ENCODE measurements at places on chromosomes 2 and 18.

DNA sequence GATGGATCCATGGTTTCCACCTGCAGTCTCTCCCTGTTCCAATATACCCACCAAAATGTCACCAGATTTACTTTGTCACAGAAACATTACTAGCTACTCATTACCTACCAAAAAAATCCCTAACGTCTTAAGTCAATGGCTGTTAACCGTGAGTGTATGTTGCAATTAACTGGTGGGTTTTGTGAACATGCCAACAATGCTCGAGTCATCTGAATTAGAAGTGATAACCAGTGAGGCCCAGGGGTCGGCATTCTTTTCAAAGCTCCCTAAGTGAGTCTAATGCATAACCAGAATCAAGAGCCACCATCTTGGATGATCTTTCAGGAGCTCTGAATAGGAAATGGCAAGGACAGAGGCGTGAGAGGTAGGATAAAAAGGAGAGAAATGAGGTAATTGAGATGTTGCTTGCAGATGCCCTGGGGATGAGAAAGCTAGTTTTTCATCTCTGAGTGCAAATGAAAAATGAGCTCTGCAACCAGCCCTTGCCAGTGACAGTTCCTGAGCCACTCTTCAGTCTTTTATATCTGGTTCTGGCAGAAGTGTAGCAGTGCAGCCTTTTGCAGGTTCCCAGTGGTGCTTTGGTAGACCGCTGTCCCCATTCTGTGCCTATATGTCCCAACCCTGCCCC is 130.0 kb upstream of the RND3 start:
- no peak for DNase-seq

- no peak for DNase-seq
Measured at GRCh38 chr2:109064660-109065390, 64.2 kb upstream of the SH3RF3 start.

DNA sequence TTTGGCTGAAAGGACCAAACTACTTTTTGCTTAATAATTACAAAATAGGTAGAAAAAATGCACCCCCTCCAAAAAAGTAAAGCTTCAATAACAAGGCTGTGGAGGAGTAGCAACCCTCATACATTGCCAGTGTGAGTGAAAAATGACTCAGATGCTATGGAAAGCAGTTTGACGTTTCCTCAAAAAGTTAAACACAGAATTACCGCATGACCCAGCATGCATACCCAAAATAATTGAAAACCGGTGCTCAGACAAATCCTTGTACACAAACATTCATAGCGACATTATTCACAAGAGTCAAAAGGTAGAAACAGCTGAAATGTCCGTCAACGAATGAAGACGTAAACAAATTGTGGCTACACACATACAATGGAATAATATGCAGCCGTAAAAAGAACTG is 38.8 kb upstream of the DAPL1 start:
- no peak for DNase-seq

DNA sequence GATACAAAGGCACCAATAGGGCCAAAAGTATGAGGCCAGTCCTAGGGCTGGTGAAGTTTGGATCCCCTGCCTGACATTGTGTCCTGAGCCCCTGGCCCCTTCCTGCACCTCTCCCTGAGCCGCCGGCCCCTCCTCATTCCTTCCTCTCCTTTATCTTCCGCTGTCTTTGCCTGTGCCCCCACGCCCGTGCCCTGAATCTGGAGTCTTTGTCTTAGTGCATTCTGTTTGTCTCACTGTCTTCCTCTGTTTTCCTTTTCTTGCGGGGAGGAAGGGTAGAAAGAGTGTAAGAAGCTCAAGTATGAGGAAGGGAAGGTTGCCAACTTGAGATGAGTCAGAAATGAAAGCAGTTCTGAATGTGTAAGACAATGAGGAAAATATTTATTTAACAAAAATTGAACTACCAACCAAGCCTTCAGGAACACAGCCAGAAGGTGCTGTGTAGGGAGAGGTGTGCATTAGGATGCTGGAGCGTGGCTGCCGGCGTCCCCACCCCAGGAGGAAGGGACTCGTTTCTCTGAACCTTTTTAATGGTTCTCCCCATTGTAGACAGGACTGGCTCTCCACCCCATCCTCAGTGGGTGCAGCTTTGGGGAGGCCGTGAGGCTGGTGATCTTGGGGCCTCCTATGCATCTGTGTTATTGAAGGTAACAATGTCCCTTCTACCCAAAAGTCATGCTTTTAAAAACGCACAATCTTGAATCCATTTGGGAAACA is 133.1 kb downstream of the NEDD4L start:
- peak; percentile 92 for DNase-seq

DNA sequence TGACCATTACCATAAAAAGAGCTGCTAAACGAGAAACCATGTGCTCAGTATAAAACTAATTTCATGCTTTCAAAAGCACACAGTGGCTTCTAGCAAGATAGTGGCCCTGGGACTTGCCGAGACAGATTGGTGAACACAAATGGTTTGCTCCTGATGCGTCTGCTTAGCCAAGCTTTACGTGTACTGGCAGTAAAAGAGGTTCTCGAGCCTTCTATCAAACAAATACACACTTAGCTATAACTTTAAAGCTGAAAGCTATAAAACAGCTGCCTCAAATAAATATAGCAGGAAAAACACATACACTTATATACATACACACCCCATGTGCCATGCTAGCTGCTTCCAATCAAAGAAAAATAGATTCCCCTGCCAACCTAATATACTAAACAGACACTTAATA is 117.0 kb downstream of the ZNF385B start:
- DNase-seq = no peak

DNA sequence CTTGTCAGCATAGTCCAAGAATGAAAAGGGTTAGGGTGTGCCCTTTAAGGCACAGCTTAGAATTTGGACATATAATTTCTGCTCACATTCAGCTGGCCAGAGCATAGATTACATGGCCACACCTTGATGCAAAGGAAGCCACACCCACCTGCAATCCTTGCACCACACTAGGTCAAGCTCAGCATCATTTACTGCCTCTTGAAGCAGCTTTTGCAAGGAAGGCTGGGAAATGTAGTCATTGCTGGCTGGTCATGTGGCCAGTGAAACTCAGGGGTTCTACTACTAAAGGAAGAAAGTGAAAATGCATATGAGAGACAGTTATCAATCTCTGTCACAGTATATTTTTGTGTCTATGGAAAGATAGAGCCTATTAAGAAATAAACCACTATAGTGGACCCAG is 159.3 kb downstream of the GFPT1 start:
- DNase-seq = no peak

GRCh38 chr2:46411245-46411641 is 68.1 kb upstream of the TMEM247 start:
- no peak for DNase-seq

- no peak for DNase-seq
Measured at GRCh38 chr2:217216316-217216715, 356.5 kb upstream of the TNP1 start.

DNA sequence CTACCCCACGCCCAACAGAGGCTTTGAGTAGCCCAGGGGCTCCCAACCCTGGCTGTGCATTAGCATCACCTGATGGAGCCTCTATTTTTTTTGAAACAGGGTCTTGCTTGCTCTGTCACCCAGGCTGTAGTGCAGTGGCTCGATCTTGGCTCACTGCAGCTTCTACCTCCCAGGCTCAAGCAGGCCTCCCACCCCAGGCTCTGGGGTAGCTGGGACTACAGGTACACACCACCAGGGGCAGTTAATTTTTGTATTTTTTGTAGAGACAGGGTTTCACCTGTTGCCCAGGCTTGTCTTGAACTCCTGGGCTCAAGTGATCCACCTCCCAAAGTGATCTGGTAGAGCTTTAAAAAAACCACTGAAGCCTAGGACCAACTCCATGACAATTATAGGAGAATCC is 394.8 kb upstream of the ATP5MC3 start:
- DNase-seq = no peak

Measured in astrocyte of the cerebellum (primary cell).